ENCODE measurements at places on chromosomes 7 and 10.

- DNase-seq = no peak
Observed at GRCh38 chr7:150903606-150904005, 51.3 kb downstream of the AOC1 start.

DNA sequence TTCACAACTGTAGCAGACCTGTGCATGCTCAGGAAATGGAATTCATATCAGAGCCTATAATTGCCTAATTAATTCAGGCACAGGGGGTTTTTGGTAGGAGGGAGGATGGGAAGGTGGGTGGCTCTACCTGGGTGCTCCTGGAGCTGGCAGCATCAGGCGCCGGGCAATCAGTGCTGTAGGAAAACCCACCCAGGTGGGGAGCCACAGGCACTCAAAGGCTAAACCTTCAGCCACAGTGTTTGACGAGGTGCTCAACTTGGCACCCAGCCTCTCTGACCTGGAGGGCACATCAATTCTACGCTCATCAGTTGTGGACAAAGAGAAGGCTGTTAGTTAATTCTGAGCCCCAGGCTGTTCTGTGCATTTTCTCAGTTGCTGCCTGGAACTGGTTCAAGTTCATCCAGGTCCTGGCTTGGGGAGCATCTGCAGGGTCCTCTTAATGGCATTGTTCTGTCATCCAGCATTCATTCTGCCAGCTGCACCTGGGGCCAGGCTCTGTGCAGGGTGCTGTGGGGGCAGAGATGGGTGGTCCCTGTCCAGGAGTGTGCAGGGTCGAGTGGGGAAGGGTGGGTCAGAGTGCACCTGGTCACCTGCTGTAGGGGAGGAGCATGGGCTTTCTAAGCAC, 54.1 kb upstream of the NPTX2 start:
- DNase-seq = no peak

DNA sequence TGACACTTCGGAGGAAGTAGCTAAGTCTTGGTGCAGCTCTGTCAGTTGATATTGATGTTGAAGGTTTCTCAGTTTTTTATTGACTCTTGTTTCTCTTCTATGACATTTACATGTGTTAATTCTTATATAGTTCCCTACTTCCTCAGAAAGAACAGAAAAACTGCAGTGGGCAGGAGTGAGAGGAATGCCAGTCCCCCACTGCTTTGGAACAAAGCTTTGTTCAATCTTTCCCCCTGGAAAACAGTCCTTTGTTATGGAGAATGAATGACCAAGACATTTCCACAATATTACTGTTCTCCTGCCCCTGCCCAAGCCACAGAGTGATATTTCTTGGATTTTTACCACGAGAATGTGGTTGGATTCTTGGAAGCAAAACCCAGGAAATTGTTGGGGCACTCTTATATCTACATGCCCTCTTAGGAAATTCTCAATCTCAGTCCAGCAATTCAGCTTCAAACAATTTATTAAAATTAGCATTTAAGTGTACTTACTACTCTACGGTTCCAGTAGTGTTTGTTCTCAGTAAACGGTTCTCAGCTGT, 258.0 kb upstream of the KCND2 start:
- DNase-seq = no peak

DNA sequence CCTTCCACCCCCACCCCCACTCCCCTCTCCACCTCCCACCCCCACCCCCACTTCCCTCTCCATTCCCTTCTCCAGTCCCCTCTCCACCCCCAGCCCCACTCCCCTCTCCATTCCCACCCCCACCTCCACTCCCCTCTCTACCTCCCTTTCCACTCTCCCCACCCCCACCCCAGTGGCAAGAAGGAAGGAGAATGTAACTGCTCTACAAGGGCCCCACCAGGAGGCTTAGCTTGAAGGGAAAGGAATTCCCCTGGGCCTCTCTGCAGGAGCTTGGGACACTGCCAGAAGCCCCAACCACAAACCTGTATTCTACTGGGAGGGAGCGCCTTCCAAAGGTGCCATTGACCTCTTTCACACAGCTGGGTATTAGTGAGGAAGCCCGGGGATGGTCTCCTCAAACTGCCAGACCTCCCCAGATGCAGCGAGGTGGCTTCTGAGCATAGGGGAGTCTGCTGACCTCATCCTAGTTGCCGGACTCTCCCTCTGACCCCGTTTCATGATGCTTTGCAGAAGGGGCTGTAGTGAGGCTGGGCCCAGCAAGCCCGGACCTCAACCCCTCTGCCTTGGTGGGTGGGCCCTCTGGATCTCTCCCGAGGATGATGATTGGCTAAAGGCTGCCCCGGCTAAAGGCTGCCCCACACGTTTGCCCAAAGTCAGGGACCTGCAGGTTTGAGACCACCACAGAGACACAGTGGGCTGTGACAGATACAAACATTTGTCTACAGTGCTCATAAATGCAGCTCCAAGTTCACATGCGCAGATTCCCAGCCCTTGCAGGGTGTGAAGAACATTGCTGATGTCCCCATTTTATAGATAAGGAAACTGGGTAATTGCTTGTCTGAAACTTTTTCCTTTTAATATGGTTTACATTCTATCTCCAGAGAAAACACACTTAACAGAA, 2.9 kb downstream of the DEPP1 start:
- no peak for DNase-seq

GRCh38 chr7:19939746-19940145, 166.3 kb upstream of the TMEM196 start:
- no peak for DNase-seq

- no peak for DNase-seq
Observed at GRCh38 chr10:63670291-63670898, 149.2 kb downstream of the REEP3 start.
